ENCODE measurements at places on chromosomes 13 and 19.

DNA sequence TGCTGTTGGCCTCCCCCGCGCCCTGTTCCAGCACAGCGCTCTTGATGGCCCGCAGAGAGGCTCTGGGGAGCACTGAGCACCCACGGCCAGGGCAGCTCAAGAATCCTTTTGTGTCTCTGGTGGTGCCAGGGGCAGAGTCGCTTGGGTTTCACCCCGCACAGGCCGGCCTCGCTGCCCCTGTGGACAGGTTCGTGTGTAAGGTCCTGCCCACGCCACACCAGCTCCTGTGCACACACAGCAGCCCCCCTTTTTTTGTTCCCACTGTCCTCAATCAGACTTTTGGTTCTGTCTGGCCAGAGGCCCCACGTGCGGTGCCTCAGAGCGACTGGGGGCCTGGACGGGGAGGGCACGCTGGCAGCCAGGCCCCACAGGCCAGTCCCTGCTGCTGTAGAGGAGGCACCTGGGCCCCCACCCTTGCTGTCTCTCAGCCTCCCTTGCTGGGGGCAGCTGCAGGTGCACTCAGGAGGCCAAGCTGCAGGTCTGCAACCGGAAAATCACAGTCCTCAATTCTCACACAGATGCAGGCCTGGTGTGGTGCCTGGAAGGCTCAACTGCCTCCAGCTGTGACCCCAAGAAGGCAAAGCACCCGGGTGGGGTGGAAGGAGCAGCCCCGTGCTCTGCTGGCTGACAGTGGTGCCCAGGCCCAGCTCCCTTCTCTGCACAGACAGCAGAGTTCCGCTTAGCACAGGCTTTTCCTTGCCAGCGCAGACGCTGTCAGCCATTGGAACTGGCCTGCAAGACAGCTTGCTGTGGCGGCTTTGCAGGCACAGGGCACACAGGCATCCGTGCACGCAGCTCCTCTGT is 12.6 kb upstream of the F7 start:
- peak; percentile 17 for DNase-seq

DNA sequence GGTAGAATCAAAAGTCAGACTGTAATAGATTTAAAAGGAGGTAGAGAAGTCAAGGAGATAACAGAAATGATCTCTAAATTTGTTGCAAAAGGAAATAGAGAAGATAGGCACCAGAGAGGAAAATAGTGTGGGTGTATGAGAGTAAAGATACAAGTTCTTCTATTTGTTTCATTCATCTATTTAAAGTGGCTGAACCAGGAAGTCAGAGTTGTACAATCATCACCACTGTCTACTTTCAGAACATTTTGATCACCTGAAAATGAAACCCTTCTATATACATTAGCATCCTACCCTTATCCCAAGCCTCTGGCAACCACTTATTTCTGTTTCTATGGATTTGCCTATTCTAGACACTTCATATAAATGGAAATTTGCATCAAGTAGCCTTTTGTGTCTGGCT is 36.7 kb downstream of the INTS6 start:
- no peak for DNase-seq

- DNase-seq: no peak
Observed at GRCh38 chr13:22945321-22946226, 235.2 kb upstream of the SGCG start.

DNA sequence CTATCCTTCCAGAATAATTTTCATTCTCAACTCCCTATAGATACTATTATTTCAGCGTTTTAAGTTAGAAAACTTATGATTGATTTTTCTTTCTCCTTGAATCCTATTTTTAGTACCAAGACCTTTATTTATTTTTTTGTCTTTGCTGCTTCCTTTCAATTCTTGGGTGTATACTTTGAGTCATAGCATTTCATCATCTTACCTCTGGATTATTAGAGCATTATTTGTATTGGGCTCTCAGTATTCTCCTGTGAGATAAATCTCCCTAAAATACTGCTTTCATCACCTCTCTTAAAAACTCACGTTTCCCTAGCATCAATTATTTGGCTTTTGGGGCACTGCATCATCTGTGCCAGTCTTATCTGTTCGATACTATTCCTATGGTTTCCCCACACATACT is 222.8 kb downstream of the POSTN start:
- no peak for DNase-seq

- peak; percentile 76 for DNase-seq
Observed at GRCh38 chr19:8610041-8610935, at the start of gene ADAMTS10. ADAMTS10 (minus strand) TSS chr19:8610715; CDS start chr19:8605710, 5,005 bp downstream.

- no peak for DNase-seq
Observed at GRCh38 chr19:30593975-30594745, 222.0 kb downstream of the ZNF536 start.
